Right lung (tissue), 10 donors: ENCODE measurements at places on chromosomes 12 and 14.

DNA sequence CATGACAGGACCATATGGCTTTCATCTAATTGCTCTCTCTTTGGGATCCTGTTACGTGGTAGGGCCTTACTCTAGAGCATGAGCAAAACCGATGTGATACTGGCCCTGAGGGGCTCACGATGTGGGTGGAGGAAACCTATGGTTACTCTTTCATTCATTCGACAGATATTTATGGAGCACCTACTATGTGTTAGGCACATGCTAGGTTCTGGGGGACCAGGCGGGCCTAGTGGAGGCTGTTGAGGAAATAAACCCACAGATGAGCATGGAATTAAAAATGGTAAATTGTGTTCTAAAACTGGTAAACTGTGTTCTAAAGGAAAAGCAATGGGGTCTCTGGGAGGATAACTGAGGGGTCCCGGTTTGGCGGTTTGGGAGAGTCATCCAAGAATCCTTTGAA is 14.8 kb downstream of the SH2B3 start:
- no peak for DNase-seq

DNA sequence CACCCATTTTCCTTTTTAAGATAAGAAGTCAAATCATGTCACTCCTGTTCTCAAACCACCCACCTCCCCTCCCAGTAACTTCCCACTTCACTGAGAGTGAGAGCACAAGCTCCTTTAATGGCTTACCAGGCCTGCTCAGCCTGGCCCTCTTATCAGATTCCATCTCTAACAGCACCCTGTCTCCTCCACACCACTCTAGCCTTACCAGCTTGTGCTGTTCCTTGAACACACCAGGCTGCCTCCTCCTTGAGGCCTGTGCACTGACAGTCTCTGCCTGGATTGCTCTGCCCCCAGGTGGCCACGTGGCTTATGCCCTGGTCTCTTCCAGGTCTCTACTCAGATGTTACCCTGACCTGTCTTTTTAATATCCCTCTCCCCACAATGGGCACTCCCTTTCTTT is 40.1 kb upstream of the EVL start:
- DNase-seq, result no peak

DNA sequence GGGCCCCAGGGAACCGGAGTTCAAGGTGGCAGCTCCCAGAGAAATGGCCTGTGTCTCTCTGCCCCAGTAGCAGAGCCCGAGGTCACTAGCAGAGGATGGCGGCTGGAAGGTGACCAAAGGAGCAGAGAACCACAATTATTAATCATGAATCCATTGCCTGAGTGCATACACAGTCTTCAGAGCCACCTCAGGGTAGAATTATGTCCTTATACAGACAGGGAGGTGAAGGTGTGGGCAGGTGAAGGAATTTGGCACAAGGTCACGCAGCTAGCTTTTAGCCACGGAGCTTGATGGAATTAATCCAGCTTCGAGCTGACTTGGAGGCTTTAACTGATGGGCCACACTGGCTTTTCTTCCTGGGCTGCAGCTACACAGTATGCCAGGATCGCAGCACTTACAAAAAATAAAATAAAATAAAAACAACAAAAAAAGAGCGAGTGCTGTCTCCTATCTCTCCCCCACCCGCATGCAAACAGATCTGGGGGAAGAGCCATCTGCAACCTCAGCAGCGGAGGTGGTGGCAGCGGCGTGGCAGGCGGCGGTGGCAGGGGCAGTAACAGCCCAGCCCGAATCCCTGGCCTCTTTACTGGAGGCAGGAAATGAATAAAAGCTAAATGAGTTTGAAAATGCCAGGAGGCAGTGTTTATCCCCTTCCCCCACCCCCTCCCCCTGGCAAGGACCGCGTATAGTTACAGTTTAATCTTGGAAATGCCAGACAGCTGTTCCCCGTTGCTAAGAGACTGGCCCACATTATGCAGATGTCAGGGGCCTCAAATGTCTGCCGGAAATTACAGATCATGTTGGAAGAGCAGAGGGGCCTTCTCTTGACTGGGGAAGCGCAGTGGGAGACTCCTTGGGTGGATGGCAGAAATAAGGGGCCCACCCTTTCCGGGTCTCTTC is 93.5 kb downstream of the LRRC74A start:
- DNase-seq, result peak; percentile 91

- no peak for DNase-seq
Observed at GRCh38 chr12:7136071-7136470, 5.9 kb downstream of the CLSTN3 start.

GRCh38 chr12:132560364-132560613 is 50.1 kb downstream of the LRCOL1 start:
- DNase-seq, result no peak

- no peak for DNase-seq
Observed at GRCh38 chr14:36659010-36659821, 2.4 kb upstream of the PAX9 start.
